ENCODE measurements at places on chromosomes 13 and 19.

- no peak for DNase-seq
Measured at GRCh38 chr19:56973713-56974555, 133.4 kb upstream of the PEG3 start.

DNA sequence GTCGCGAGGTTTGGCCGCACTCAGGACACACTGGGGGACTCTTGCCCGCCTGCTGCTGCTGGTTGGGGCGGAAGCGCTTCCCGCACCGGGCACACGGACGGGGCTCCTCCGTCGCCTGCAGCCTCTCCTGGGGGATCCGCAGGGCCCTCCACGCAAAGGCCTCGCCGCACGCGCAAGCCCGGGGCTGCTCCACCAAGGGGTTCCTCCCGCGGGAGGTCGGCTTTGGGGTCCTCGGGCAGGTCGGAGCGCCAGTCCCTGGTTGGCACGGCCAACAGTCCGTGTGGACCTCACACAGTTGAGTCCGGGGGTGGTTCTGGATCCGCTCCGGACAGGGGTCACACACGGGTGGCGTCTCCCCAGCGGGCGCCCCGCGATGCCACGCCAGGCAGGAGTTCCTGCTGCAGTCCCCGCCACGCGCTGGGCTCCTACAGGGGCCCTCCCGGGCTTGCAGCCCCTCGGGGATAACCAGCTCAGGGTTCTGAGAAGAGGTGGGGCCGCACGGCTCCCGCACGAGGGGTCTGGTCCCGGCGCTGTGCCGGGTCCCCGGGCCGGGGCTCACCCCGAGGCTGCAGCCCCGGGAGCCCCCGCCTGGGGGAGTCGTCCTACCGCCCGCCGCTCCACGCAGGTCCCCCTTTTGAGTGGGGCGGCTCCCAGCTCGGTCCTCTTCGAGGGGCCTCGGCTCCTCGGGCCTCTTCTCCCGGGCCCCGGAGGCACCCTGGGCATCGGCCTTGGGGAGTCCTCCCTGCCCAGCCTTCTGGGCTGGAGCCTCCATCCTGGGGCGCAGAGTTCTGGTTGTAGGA, 6.2 kb upstream of the ZNF497 start:
- no peak for DNase-seq

- no peak for DNase-seq
Measured at GRCh38 chr13:77036279-77036678, 9.3 kb upstream of the FBXL3 start.

DNA sequence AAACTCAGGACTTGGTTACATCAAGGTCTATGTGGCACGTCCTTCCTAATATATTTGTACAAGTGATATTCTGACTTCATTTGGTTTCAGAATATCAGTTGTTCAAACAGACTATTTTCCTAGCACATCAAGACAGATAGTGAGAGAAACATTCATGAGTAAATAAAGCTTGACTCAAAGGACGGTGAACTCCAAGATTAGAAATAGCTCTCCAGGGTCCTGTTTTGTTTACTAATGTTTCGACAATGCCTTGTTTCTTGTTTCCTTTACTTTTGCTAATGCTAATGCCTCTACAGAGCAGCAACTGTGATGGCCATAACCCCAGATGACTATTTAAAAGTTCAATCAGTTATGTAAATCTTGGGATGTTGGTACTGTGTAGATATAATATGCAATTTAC, 313.9 kb downstream of the KLF12 start:
- no peak for DNase-seq

GRCh38 chr13:108618233-108618632, 11.2 kb upstream of the MYO16 start:
- no peak for DNase-seq

- no peak for DNase-seq
Measured at GRCh38 chr13:30107521-30108136, 199.7 kb downstream of the KATNAL1 start.

DNA sequence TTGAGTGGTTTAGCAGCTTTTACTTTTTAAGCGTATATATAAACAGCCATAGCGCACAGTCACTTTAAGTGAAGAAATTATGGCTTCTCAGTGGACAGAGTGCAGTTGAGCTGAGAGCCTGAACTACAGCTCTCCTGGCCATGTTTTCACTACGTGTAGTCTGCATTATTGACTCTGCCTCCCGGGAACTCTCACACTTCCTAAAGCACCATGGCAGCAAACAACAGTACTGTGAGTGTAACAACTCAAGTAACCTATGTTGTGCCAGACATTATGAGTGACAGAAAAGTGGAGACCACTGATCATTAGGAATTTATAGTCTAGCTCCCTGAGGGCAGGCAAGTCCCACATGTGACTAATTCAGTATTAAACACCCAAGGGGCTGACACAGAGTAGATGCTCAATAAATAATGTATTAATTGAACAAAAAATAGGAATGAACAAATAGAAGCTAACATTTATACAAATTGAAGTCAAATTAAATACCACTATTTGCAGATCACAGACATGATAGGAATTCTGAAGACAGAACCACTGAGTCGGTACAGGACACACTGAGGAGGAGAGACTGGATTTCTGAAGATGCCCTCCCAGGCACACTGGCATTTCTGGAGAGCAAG, 19.7 kb downstream of the EFNB2 start:
- no peak for DNase-seq

- no peak for DNase-seq
Measured at GRCh38 chr19:6047256-6047655, 63.0 kb downstream of the RFX2 start.

- no peak for DNase-seq
Measured at GRCh38 chr13:29182216-29182615, 362.1 kb downstream of the MTUS2 start.

GRCh38 chr19:11434703-11435056, 241 bp downstream of the ODAD3 start:
- DNase-seq, result no peak

- DNase-seq, result peak; percentile 77
Measured at GRCh38 chr19:13060233-13060963, 42.3 kb downstream of the LYL1 start.

GRCh38 chr19:1817553-1818179, 5.6 kb upstream of the ATP8B3 start:
- no peak for DNase-seq

- no peak for DNase-seq
Measured at GRCh38 chr13:41490371-41491015, 33.1 kb downstream of the RGCC start.

- DNase-seq, result no peak
Measured at GRCh38 chr19:1384085-1384462, 367 bp downstream of the NDUFS7 start.
